Amniotic epithelial cell (primary cell): ENCODE measurements at places on chromosomes 3 and 15.

- peak; percentile 78 for DNase-seq
Measured at GRCh38 chr15:48965972-48966371, 2.3 kb upstream of the SHC4 start.

DNA sequence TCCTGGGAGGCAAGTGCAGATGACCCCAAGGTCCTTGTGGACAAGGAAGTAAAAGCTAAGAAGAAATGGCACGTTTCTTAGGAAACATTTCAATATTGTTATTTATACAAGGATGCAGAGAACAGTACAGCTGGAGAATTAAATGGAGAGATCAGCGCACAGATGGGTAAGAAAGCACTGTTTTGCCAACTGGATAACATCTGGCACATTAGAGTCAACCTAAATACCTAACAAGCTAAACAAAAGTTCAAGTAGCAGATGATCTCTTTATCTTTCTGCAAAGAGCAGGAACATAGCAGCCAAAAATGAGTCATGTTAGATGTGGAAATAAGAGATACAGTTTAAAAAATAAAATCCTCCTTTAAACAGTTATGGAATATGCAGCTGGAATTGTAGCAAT lies 15.7 kb upstream of the DPPA4 start:
- peak; percentile 74 for DNase-seq

DNA sequence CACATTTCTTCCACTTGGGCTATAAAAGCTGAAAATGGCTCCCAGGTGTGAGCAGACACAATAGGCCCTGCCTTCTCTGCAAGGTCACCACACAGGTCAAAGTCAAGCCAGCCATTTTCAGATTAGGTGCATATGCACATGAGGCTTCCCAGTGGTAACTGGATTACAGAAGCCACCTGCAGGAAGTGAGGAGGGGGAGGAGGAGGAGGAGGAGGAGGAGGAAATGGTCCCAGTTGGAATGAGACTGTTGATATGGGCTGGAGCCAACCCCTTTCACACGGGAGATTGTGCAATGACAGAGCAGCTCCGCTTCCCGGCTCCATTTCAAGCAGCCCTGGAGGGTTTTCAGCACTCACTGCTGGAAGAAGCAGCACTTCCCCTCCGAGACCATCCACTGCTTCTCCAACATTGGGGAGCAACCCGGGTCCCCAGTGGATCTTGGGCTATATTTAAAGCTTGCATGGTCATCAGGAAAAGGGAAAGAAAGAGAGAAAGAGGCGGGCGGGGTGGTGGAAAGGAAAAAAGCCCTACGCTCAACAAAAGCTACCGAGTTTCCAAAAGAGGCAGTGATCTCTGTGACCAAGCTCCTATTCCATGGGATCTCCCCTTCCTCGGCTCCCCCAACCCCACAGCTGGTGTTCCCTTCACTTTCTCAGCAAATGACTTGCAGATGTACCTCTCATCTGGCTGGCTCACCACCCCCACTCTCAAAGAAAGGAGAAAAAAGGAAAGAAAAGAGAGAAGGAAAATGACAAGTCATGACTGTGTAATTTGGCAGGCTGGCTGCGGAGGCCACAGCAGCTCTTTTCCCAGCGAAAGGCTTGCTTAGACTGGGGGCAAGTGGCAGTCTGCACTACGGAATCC lies 58.3 kb downstream of the LRIG1 start:
- peak; percentile 68 for DNase-seq

DNA sequence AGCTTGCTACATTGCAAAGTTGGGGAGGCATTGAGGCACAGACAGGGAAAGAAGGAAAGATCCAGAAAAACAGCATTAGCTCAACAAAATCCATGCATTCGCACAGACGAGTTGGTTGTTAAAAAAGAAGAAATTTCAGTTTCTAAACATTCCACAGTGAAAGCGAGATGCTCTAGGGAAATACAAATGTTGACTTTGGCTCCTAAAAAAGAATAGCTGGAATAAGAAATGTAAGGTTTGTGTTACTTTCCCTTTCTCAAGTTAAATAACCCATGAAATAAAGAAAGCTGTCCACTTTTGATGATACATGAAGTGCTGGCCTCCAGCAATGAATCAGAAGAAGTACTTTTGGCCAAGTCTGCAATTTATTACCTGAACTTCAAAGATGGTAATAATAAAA lies 465.1 kb downstream of the ERC2 start:
- no peak for DNase-seq
